Glutamatergic neuron (in vitro differentiated cells): ENCODE measurements at places on chromosomes 6 and 20.

- no peak for DNase-seq
Observed at GRCh38 chr6:138227316-138227781, 9.1 kb upstream of the PBOV1 start.

DNA sequence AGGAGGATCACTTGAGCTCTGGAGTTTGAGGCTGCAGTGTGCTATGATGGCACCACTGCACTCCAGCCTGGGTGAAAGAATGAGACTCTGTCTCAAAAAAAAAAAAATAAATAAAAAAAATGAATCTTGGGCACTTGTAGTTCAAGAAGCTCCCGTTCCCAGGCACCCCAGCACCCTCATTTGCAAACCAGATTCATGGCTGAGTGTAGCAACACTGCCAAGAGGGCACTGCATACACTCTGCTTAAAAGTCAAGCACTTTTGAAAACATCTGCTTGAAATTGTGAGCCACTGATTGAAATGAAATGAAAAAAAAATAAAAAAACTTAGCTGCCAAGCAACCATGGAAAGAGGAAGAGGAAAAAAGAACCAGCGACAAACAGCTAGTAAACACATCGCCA is 124.7 kb upstream of the SASH1 start:
- DNase-seq: no peak

GRCh38 chr20:18252597-18253451 is 35.5 kb upstream of the ZNF133 start:
- no peak for DNase-seq

GRCh38 chr20:32482143-32482441 is 103.0 kb downstream of the NOL4L start:
- no peak for DNase-seq

DNA sequence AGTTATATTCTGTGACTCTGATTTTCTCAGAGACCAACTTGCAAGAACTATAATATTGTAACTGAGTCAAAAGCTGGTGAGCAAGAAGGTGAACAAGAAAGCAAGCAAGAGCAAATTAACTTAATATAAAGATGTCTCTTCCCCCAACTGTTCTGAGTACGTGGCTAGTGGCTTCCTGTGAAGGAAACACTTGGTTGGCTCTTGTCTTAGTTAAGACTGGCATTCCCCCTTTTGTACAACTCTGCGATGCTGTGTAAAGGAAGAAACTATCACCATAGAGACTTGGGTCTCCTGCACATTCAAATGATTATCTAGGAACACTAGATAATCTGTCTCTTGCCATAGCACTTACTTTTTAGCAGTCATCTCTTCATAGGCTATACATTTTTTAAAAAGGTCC is 47.3 kb upstream of the TNFAIP3 start:
- DNase-seq: no peak

DNA sequence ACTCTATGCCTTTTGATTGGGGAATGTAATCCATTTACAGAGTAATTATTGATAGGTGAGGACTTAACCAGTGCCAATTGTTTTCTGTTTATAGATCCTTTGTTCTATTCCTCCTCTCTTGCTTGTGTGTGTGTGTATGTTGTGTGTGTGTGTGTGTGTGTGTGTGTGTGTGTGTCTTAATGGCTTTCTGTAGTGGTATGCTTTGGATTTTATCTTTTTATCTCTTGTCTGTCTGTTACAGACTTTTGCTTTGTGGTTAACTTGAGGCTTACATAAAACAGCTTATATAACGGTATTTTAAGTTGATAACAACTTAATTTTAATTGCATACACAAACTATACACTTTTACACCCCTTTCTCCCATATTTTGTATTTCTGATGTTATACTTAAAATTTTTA is 54.7 kb downstream of the CDC5L start:
- DNase-seq: no peak

DNA sequence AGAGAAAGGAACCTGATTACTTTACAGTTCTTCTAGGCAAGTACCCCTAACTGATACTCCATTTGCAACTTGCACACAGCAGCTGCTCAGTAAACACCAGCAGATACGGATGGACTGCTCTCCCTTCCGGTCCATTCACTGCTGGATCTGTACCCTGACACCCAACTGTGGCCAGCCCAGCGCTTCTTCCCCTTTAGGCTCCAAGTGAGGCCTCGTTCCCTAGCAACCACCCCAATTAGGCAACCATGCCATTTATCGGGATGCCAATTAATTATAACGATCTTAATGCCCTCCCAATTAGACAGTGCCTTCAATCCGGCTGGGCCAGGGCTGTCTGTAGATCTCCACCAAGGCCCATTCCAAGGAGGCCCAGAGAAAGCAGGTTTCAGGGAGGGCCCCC is 3.2 kb downstream of the SULF2 start:
- no peak for DNase-seq

DNA sequence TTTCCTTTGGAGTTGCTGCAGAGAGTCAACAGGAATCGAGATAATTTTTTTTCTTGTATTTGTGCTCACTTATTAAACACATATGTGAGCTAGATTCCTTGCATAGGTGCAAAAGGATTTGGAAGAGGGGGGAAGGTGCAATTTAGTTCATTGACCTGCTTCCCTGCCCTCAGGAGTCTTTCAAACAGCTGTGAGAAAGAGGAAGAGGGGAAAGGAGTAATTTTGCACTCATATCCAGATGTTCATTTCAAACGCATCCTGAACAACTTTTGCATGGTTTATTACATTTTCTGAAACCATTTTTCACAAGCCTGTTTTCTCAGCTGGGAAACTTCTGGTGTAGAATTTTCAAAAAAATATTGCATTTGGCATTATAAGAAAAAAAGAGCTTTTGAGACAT is 795.0 kb downstream of the MAFB start:
- DNase-seq: no peak

- no peak for DNase-seq
Observed at GRCh38 chr20:3646651-3647050, 16.5 kb downstream of the GFRA4 start.
